AG08395 (cell line): ENCODE measurements at places on chromosomes 1 and 21.

DNA sequence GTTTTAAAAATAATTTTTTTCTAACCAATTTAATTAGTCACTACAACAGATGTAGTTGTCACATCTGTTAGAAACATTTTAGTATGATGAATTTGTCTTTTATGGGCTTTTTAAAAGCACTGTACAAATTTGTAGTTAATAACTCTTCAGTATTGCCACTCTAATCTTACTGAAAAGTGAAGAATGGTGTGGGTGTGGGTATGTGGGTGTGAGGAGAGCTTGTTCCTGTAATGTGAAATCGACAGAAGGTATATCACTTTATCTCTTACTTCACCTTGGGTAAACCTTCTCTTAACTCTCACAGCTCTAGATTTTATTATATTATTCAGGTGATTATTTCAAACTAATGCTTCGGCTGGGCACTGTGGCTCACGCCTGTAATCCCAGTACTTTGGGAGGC lies 42.5 kb downstream of the TMEM200B start:
- no peak for DNase-seq

DNA sequence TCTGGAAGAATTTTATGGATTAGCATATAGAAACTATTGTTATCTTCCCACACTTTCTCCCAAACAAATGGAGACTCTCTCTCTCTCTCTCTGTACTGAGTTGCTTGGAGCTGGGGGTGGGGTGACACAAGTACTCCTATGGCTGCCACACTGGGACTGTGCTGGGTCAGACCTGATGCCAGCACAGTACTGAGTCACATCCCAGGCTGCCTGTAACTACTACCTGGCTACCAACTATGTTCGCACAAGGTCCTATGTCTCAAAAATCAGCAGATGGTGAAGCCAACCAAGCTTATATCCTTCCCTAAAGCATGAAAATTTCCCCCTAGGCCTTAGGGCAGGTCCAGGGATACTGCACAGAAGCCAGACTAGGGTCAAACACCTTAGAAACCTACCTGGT lies 66.6 kb downstream of the FAF1 start:
- DNase-seq, result no peak

GRCh38 chr1:152442765-152443164 lies 28.7 kb upstream of the CRNN start:
- DNase-seq, result peak; percentile 30

DNA sequence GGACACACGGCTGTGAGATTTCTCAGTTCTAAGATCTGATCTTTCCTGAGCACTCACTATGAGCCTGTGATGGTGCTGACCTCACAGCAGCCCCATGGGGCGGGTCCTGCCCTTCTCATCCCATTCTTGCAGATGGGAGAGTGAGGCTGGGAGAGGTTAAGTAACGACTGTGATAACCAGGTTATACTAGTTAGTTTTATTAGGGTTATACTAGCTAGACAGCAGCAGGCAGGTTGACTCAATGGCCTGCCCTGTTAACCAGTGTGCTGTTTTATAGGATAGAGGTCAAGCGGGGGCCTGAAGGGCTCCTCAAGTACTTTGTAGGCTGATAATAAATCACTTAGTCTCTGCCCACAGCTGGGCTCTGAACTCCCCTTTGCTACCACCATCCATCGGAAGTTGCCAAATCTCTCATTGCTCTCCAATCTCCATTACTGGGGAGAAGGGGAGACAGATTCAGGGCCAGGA lies 4.8 kb downstream of the CNTN2 start:
- DNase-seq, result no peak

- DNase-seq, result no peak
Measured at GRCh38 chr1:188402986-188403385, 1574.2 kb downstream of the PLA2G4A start.
